Astrocyte (in vitro differentiated cells and primary cell): ENCODE measurements at places on chromosomes 2 and 18.

- no peak for DNase-seq
These were observed 112.9 kb downstream of the PXDN start for GRCh38 chr2:1631292-1632001.

DNA sequence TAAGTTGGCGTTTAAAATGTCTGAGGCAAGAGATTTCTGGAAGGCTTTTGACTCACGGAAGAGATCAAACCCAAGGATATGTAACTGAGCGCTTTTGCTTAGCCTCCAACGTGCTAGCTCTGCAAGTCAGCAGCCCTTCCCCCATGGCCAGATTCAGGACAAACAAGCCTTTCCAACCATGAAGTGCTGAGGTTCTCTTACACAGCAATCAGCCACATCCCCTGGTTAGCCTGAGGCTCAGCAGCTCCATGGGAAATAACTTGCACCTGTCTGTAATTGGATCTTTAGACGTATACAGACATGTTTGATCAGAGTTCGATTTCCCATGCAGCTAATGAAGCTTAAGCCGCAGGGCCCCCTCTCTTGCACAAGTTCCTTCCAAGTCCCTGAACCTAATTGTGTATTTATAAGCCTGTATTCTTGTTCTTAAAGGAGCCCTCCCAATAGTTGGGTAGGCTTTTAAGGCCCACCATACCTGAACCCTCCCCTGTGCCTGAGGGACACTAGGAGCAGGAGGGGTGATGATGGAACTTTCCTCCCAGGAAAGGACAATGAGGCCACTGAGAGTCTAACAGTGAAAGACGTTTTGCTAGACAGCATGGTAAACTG lies 2.1 kb upstream of the TMEM131 start:
- DNase-seq: no peak

DNA sequence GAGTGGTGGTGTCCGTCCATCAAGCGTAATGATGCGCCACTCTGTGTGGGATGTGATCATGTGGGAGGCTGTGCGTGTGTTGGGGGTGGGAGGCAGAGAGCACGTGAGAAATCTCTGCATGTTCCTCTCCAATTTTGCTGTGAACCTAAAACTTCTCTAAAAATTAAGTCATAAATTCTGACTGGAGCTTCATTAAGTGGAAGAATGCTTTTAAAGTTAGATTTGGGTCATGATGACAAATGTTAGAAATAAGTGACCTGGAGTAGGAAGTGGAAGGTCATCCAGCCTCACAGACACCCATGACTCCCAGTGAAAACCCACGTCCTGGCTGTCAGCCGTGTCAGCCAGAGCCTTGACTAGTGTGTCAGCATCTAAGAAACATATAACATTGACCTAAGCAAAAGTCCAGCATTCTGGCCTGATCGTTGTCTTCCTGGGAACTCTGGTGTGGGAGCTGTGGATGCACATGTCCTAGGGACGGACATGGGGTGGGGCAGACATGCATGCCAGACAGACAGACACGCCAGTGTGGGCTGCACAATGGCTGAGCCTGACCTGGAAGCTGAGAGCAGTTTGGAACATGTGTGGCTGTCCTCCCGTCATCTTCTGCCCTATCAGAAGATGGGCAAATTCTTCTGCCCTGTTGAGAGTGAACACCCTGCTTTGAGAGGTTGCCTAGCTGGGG lies 245.6 kb downstream of the FAM210A start:
- DNase-seq: no peak

DNA sequence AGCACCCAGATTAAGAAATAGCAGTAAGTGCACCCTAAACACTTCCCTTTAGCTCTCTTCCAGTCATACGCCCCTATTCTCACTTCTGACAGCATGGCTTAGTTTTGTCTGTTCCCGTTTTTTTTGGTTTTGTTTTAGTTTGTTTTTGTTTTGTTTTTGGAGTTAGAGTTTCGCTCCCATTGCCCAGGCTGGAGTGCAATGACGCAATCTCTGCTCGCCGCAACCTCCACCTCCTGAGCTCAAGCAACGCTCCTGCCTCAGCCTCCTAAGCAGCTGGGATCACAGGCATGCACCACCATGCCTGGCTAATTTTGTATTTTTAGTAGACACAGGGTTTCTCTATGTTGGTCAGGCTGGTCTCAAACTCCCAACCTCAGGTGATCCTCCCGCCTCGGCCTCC lies 2067.7 kb downstream of the SUCLG1 start:
- no peak for DNase-seq

- DNase-seq: peak; percentile 55
These were observed 72.4 kb upstream of the IL1R1 start for GRCh38 chr2:102070058-102070642.

DNA sequence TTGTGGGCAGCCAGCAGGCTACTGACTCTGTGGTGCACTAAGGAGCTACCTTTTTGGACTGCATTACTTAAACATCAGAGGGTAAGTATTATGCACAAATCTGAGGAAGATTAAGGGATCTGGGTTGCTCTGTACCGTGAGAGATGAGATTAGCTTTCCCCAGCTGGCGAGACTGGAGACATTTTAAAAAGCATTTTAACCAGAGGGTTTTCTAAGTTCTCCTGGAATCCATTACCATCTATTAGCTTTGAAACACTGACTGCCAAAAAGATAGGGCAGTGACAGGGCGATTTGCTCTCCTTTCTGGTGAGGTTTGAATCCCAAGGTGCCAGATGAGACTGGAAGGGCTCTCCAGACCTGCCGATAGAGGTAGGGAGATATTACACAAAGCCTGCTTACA lies 63.2 kb downstream of the LYPD6 start:
- no peak for DNase-seq

GRCh38 chr2:637406-637776 lies 39.8 kb downstream of the TMEM18 start:
- no peak for DNase-seq

- no peak for DNase-seq
These were observed 343.8 kb downstream of the TXNL1 start for GRCh38 chr18:56294484-56295183.

GRCh38 chr2:236735825-236736238 lies 166.2 kb downstream of the ACKR3 start:
- no peak for DNase-seq

DNA sequence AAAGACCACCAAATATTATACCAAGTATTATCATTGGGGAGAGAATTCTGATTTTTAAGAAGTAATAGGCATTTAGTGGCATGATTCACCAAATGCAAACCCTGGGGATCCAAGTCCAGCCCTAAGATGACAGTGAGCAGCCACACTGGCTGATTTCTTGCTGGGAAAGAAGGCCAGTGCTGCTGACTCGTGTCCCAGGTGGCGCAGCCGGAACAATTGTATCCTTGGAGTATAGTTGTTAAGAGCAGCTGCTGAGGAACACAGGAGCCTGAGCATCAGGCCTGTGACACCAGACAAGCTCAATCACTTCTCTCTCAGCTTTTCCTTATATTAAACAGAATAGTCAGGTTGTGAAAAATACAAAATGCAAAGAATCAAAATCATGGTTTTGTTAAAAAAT lies 48.4 kb downstream of the LRP1B start:
- no peak for DNase-seq

- peak; percentile 65 for DNase-seq
These were observed 34.8 kb upstream of the ITGAV start for GRCh38 chr2:186554850-186555671.

DNA sequence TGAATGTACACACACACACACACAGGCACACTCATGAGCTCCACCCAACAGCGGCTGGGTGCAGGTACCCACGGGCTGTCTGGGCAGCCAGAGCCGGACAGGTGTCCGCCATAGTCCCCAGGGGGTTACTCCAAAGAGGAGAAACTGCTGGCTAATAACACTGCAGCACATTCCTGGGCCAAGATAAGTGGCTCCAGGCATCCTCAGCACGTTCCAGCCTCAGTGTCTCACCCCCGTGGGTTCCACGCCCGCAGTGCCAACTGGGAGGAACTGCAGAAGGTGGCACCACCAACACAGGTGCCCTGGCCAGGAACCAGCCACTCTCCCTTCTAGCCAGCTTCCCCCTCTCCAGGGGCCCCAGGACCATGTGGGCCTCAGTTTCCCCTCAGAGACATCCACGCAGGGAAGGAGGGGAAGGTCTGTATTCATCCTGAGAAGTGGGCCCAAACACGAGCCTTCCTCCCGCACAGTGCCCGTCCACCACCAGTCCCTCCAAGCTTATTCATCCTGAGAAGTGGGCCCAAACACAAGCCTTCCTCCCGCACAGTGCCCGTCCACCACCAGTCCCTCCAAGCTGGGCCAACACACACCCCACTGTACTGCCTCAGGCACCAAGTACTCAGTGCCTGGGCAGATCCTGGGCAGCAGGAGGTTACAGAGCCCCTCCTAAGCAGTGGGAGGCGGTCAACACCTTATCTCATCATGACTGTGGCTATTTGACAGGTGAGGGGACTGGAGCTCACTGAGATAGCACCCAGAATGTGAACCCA lies 47.6 kb downstream of the TNS1 start:
- DNase-seq: no peak

DNA sequence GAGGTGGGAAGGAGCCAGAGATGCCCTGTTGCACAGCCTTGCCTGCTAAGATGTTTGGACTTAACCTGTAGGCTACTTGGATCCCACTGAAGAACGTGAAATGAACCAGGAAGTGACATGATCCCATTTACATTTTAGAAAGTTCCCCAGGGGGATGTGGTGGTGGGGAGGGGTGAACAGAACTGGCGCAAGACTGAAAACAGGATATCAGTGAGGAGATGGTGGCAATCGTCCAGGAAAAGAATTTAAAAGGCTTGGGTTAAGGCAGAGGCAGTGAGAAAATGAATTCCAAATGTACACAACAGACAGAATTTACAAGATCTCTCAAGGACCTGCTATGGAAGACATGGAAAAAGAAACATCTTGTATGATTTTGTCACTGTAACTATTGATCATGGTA lies 42.3 kb downstream of the SULT1C2 start:
- no peak for DNase-seq

DNA sequence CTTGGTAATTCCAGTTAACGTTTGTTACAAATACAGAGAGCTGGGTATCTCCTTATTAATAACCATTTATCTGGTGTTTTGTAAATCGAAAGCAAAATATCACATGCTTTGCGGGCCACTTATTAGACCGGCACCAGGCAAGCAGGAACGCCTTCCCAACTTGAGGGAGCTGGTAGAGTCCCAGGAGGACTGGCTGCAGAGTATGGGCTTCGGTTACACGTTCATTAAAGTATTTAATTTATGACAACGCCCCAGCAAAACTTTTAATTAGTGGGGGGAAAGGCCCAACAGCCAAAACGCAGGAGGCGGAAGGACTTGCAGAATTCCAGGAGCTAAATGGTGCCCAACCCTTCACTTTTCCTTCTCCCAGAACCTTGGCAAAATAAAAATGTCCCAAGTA lies 3.7 kb downstream of the SMAD7 start:
- no peak for DNase-seq

DNA sequence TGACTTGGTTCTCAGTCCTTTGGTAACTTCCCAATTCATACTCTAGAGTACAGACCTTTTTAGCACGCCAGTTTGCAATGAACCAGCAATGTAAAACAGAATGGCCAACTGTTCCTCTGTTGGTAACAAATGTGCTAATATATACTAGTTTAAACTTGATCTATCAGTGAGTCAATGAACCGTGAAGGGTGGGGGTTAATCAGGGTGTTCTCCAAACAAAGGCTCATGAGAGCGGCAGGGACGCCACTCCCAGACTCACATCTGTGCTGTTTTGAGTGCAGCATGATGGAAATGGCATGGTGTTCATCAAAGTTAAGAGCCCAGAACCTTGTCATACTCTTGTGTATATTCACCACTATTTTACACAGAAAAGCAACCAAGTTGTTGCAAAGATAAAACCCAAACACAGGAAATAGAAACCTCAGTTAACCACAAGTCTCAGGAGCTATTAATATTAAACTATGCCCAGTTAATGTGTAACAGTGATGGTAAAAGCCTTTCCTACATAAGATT lies 70.3 kb downstream of the CERKL start:
- peak; percentile 2 for DNase-seq

DNA sequence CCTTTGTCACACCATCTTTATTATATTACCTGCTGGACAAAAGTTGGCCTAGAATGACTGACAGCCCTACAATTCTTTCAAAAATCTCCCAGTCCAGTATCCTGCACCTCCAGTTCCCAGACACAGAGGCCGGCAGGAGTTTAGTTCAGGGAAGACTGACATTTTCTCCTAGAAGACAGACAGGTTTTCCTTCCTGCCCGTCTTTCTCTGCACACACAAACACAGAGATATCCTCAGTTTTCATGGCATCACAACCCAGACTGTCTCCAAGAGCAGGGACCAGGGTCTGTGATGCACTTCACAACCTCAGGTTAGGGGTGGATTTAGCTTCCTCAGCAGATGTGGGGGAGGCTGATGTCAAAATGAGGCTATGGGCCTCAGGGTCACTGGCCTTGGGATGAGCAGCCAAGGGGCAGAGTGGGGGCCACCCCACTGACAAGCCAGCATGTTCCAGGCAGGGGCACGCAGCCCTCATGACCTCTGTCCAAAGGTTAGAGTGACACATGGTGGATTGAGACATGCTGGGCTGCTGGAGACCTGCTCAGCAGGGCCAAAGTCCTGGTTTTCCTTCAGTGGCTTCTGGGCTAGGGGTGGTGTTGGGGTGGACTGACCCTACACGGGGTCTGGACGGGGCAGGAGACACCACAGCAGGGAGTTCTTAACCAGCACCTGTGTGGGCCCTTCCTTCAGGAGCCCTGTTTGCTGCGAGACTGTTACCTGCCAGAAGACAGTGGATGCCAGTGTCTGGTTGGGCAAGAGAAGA lies 70.5 kb downstream of the SFXN5 start:
- no peak for DNase-seq

DNA sequence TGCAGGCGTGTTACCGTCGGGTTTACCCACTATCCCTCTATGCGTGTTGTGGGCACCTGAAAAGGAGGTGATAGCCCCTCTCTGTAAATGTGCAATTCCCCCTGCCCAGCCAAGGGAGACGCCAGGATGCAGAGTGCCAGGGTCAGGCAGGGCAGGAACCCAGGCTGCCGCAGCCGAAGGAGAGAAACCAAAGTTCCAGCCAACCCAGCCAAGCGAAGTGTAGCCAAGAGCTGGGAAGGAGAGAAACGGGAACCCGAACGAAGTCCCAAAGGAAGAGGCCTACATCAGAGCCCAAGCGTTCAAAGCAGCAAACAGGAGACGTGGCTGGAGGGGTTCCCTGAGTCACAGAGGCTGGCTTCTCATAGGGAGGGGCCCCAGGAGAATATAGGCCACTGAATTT lies 24.2 kb upstream of the SPR start:
- no peak for DNase-seq
